ENCODE measurements at places on chromosomes 16 and 17.

DNA sequence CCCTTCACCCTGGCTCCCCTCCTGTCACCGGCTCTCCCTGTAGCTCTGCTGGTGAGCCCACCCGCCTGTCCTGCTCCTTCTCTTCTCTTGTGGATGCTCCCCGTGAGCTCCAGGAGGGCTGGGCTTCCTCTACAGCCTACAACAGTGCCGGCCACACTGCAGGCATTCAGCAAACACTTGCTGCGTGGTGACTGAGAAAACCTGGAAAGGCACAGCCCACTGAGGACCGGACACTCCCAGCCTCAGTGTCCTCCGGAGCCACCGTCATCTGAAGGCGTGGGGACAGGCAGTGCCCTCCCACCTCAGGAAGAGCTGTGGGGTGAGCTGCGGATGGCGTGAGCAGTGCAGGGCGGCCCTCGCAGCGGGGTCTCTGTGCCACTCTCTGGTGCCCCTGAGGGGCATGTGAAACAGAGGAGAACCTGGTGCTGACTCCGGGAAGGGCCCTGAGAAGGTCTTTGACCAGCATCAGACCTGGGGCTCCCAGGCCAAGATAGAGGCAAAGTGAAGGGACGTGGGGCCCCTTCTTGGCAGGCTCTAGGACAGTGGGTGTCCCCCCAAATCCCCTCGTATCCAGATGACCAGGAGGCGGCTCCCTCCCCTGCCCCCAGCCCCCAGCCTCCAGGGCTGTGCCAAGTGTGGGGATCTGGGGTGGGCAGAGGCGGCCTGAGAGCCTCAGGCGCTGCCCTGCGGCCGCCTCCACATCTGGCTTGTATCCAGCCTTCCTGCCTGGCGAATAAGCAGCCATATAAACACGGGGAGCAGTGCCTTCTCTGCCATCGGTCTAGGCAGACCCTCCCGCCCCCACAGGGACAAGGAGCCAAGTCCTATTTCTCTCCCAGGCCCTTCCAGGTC lies 44.0 kb upstream of the PABPN1L start:
- no peak for DNase-seq

DNA sequence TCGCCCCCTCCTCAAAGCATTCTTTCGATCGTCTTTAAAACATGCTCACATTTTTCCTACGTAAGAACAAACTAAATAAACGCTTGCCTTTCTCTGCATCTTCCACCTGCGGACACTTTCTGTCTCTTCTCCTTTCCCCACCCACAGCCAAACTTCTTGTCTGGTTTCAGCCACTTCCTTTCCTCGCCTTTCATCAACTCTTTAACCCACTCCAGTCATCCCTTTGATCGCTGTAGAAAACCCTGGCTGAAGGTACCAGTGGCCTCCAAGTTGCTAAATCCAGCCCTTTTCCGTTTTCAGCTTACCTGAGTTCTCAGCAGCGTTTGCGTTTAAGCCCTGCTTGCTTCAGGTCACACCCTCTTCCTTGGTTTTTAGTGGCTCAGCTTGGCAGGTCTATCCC lies 483 bp downstream of the RPA1 start:
- DNase-seq, result no peak

DNA sequence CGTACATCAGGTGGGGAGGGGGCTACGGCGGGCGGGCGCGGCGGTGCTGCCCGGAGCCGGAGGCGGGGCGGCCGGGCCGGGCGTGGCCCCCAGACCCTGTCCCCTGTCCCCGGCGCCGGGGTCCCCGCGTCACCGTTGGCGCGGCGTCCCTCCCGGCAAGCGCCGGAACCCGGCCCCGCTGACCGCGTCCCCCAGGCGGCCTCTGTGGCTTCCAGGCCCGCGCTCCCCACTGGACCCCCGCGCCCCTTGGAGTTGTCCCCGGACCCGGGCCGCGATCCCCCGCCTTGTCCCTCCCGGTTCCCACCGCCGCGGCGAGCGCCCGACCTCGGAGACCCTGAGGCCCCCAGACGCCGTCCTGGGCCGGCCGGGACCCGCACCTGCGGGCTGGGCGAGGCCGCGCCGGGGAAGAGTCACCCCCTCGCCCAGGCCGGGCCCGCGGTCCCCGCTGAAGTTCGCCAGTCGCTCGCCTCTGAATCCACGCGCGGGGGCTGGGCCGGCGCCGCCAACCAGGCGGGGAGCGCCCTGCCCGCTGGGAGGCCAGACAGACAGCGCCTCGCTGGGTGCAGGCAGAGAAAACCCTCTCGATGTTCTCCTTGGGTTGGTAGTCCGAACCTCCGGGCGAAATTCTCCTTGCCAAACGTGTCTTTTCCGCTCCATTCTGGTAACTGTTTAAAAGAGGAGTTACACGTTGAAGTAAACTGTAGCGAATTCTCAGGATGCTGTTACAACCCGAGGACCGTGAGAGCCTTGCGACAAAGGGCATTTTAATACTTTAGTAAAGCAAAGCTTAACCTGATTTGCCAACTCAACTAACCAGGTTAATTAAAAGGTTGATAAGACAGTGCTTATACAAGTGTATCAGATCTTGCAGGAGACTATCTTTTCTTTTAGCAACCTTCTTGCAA lies 761 bp downstream of the GAN start:
- peak; percentile 14 for DNase-seq

DNA sequence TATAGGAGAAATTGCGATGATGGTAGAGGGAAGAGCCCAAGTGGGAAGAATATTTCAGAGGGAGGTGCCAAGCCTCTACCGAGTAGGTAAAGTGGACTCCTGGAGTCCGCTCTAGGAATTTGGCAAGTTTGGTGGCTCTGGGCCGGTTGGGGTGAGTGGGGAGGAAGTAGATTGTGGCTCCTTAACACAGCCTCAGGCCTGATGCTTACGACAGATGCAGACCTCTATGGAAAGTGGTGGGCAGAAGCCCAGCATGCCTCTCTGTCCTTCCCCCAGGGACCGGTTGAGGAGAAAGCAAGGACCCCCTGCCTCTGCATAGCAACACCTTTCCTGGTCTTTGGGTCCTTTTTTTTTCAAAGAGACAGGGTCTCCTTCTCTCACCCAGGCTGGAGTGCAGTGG lies 55.9 kb upstream of the SIAH1 start:
- DNase-seq, result no peak

DNA sequence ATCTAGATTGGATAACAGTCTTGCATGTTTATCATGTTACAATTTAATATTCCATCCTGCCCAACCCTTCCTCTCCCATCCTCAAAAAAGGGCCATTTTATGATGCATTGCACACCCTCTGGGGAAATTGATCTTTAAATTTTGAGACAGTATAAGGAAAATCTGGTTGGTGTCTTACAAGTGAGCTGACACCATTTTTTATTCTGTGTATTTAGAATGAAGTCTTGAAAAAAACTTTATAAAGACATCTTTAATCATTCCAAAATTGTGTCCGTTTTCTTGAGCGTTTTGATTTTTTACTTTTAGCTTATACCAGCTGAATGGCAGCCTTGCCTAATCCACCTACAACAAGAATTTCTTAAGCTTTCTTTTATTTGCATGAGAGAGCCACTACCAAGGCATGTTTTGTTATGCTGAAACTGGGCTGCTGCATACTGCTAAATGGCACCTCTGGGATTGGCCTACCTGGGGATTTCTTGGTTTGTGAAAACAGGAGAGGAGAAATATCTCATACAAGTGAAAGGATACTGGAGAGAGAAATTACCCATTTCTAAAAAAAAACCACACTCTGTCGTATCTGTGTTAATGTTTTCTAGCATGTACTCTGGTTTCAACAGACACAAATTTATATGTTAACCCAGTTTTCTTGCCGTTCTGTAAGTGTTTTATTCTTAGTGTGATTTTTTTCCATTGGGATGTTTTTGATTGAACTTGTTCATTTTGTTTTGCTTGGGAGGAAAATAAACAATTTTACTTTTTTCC lies 52.2 kb downstream of the TUBD1 start:
- DNase-seq, result no peak

- DNase-seq, result no peak
Observed at GRCh38 chr17:20896153-20896649, 146.6 kb downstream of the USP22 start.

DNA sequence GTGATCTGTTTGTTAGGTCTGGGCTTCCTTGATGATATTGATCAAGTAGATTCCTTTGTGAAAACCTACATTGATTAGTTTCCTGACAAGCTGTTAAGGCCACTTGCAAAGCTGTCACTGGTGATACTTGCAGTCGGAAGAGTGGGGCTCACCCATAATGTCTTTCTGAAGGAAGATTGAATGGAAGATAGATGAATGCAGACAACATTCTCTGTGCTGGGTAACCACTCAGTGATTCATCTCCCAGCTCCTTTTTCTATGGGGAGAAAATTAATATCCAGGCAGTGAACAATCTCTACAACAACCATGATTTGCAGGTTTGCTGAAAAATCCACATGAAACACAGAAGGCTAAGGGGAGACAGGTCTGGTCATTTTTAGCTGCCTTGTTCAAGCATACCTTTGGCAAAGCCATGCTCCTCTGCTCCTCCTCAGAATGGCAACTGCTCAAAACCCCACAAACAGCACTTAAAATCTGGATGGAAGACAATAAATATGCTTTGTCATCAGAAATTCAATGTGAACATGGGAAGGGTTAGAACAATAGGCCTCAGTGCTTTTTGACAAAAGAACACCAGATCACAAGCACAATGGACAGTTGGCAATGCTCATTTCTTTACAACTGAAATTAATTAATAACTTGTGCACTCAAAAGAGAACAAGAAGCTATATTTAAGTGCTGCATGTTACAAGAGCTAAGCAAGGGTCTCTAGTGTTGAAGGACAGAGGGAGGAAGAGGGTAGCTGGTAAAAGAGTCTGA lies 495.4 kb downstream of the TOX3 start:
- no peak for DNase-seq

DNA sequence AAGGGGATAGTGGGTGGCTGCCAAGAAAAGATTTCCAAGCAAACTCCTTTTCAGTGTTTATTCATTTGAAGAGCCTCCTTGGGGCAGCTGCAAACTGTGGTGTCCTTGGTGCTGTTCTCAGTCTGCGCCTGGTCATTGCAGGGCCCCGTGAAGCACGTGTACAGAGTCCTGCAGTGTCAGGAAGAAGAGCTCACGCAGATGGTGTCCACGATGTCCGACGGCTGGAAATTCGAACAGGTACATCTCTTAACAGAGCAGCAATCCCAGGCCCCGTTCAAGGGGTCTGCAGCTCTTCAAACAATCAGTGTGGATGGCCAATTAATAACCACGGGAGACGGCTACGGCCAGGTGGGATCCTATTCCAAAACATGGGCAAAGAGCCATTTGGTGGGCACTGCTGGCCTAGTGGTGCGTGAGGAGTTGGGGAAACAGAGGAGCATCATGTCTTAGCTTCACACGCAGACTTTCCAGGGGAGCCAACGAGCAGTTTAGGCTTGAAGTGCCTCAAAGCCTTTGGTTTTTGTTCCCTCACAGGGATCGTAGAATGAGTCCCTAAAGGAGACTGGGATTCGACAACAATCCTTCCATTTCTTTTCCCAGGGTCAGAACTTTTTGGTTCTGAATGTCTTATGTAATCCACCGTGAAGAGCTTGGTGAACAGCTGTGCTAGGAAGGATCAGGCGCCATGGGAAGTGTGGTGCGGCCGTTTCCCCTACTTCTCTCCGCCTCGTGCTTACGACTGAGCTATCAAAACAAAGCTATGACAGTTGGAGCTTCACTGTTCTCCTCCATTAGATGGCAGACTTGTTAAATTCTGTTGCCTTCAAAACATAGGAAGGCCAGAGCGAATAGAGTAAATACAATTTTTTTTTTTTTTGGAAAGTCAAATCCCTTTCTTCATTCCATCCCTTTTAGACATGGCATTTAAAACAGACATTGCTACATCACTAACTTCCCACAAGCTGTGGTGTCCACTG lies 12.6 kb downstream of the KCTD2 start:
- DNase-seq, result no peak

DNA sequence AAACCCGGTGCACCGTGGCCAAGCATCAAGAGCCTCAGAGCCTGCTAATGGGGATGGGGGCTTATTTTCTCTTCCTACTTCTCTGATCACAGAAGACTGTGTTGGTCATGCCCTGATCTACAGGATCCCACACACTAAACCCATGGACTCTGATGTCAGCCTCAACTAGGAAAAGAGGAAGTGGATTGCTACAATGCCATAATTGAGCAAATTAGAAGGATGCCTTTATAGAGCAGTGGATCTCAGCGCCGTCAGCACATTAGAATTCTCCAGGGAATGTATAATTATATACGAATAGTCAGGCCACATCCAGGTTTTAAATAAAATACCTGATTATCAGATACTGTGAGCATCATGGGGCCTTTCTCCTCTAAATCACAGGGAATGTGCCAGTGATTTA lies 64.8 kb downstream of the VAT1L start:
- DNase-seq, result no peak

- no peak for DNase-seq
Observed at GRCh38 chr17:29048440-29049368, 5.8 kb downstream of the PIPOX start.

DNA sequence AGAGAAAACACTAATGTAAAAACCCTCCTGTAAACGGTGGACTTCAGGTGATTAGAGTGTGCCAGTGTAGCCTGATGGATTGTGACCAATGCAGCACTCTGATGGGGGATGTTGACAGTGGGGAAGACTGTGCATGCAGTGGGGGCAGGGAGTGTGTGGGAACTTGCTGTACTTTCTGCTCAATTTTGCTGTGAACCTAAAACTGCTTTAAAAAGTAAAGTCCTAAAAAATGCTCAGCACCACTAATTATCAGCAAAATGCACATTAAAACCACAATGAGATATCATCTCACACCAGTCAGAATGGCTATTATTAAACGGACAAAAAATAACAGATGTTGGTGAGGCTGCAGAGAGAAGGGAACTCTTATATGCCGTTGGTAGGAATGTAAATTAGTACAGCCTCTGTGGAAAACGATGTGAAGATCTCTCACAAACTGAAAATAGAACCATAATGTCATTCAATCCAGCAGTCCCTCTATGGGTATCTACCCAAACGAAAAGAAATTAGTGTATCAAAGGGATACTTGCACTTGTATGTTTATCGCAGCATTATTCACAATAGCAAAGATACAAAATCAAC lies 9.7 kb upstream of the ULK2 start:
- DNase-seq, result no peak

DNA sequence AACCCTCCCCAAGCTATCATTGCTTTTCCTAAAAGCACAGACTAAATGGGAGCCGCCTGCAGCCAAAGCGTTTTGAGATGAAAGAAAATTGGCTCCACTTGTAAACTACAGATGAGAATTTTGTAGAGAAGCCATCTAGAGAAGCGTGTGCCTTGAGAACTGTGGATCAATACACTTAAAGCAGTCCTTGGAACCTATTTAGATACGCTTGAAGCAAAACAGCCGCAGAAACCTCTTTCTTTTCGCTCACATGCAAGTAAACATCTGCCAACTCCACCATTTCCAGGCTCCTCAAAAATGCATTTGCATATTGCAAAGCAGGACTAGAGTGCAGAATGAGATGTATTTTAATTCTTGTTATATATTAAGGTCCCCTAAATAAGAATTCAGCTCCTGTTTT lies 13.1 kb downstream of the KIAA0513 start:
- no peak for DNase-seq

DNA sequence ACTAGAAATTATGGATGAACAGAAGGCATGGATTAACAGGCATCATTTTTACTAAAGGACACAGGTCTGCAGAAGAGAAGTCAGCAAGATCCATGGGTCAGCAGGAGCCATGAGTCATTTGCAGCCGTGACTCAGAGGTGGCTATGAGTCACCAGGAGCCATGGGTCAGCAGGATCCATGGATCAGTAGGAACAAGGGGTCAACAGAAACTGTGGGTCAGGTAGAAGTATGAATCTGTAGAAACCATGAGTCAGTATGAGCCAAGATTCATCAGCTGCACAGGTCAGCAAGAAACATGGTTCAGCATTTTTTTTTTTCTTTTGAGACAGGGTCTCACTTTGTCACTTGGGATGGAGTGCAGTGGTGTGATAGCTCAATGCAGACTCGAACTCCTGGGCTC lies 58.2 kb upstream of the HS3ST4 start:
- DNase-seq, result no peak

GRCh38 chr17:8744086-8744785 lies 400 bp downstream of the CCDC42 start:
- no peak for DNase-seq

- no peak for DNase-seq
Observed at GRCh38 chr17:64661726-64661975, 456 bp downstream of the SMURF2 start.

Data from tibial nerve (tissue), 4 donors.